ENCODE measurements at places on chromosomes 4 and X.
A peak's percentile ranks its signal among the peaks of the same experiment; 100 is the strongest.

DNA sequence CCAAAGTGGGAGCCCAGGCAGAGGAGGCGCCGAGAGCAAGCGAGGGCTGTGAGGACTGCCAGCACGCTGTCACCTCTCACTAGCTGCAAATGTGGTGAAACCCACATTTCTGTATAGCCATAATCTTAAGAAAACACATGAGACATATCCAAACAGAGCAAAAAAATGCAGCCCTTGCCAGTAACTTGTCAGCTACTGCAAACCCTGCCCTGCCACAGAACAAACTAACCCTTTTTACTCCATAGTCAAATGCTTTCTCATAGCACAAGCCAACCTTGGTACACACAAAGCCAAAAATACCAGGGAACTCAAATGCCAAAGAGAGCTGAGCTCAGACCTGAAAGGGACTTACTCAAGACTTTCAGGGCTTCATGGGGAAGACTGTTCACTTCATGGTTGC is 14.9 kb upstream of the NXF3 start:
- DNase-seq, result no peak

DNA sequence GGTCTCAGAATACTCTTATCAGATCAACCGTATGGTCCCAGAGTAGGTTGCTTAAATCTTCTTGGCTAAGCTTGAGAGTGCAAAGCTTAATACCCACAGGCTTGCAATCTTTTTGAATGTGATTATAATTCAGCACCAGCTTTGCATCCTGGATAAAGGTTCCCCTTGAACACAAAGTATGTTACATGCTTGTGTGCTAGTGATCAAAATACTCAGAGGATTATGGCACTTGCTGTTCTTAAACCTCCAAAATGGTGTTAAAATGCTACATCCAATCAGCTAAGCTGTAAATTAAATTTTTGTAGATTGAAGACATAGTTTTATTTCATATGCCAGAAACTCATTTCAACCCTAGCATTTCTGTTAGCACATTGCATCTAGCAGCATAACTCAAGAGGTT is 812.2 kb upstream of the TENM3 start:
- no peak for DNase-seq

DNA sequence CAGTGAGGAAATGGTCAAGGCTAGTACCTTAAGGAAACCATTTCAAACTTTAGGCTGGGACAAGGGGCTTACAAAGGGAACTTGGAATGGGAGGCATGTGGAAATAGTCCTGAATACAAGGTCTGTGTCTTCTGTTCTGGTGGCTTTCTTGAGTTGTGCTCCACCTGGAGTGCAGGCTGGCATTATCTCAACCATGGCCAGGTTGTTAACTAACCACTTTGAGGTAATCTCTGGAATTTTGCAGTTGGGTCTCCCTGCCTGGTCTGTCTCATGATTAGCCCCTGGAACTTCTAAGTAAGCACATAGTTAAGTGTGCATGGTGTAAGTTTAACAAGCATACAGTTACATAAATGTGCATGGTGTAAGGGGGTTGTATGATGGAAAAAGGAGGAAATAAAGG is 77.5 kb downstream of the PCDH18 start:
- DNase-seq, result no peak

DNA sequence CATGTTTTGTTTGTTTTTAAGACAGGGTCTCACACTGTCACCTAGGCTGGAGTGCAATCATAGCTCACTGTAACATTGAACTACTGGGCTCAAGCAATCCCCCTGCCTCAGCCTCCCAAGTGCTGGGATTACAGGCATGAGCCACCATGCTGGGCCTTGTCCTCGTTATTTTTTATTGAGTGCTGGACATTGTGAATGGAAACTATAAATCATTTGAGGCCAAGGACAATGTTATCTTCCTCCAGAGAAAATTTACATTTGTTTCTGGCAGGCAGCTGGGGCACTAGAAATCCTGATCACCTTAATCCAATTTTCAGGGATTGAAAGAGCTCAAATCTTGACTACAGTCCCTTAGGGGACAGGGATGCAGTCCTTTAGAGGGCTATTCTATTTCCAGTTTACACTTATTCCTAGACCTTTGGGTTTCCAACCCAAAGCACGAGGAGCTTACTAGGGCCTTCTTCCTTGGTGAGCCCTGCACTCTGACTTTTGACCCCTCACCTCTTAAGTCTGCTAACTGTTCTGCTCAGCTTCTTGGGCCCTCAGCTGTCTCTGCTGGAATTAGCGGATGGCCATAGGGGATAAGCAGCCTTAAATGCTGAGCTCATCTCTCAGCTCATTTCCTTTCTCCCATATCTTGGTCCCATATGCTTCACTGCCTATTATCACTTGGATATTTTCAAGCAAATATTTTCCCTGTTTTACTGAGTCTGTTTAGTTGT is 23.0 kb upstream of the PDZD4 start:
- no peak for DNase-seq

DNA sequence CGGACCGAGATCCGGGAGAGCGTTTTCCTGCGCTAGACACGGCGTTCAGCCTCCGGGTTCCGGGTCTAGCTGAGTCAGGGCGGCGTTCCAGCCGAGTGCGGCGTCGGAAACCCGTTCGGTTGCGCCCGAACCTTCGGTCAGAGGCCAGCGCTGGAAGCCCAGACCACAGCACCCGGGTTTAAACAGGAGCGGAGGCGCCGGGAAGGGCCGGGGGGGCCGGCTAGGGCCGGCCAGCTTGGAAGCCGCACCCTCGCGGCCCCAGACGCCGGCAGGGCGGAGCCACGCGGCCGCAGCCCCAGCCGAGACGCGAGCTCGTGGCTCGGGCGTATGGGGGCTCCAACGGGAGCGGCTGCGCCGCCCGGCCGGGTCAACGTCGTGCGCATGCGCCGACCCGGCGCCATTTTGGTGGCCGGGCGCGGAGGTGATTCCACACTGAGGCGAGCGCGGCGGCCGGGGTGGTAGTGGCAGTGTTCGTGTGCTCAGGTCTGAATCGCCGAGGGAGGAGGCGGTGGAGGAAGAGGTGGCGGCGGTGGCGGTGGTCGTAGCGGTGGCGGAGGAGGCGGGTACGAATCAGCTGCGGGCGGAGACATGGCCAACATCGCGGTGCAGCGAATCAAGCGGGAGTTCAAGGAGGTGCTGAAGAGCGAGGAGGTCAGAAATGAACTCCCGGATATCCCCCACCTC is at the start of gene UBE2K:
UBE2K (plus strand) TSS at position 397 of the 684 bp plus-strand sequence; CDS start at position 589, 192 bp downstream.
- peak; percentile 96 for DNase-seq

GRCh38 chrX:21863241-21863640 is 7.5 kb downstream of the YY2 start:
- no peak for DNase-seq

DNA sequence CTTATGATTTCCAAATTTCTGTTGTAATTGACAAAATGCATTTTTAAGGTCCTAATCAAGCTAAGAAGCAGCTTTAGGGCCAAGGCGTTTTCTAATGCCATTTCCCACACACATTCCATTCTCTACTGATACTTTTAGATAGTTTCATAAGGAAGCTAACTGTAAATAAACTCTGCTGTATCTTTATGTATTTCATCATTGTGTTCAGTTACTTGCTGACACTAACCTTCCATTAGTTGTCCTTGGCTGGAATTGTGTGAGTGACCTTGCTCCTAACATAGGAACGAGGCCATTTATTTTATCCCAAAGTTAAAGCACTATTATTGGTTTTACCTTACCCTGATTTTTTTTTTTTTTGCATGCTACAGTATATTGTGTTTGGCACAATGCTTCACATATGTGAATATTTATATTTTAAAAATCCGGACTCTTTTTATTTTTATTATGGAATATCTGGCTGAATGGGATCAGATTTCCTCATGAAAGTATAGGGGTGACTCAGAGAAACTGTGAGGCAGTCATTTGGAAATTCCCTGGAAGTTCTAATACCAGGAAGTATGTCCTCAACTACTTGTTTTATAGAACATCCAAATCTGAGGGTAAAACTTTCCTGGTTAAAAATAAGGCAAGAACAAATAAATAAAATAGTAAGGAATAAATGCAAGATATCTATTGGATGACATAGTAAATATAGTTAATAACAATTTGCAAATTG is 62.7 kb upstream of the SORBS2 start:
- no peak for DNase-seq

DNA sequence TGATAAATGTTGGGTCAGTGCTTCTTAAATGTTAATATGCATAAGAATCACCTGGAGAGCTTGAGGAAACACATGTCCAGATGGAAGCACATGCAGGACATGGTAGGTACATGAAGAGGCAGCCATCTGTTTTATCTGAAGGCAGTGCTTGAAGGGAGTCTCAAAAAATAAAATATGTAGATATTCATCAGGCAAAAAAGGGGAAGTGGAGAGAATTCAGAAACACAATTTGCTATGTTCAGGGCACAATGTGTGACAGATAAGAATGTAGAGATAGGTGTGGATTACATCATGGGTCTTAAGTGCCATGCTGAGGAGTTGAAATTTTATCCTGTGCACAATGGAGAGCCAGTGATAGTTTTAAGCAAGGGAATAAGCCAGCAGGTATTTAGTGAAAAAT is 59.6 kb upstream of the CASK start:
- no peak for DNase-seq

GRCh38 chr4:153619811-153620210 is 64.3 kb upstream of the TLR2 start:
- DNase-seq, result no peak

DNA sequence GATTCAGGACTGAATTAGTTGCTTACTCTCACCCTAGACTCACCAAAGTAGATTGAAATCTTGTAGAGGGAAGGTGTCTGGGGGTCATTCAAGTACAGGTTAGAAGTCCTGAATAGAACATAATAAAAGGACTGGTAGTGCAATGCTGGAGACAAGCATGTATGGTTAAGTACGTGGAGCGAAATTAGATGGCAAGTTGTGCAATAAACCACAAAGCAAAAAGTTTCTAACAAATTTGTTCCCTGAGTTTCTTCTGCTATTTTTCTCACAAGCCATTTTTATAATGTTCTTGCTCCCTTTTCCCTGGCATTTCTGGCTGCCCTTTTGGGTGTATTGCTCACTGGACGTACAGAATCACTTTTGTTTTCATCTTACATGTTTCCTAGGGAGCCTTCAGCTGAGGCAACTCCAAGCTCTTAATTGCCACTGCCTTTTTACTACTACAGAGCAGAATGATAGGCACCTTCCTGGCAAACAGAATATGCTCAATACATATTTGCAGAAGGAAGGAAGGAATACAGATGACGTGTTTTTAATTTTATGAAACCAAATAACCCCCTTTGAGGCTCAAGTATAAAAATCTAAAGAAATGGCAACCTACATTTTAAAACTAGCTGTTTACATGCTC is 23.4 kb downstream of the LANCL3 start:
- DNase-seq, result no peak

DNA sequence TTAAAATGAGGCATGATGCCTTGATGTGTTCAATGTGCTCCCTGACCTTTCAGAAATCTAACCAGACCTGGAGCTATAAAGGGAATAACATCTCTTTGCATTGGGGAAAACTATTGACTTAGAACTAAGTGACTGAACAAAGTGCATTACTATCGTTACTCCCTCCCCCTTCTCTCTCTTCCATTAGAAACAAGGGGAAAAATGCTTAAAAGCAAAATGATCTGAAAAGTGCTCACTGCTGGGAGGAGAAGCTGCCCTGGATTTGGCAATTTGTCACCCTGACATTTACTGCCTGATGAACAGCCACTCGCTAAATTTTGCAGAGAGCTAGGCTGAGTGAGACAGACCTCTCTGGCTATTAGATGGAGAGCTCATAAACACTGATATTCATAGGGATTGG is 48.6 kb upstream of the PARM1 start:
- no peak for DNase-seq

- no peak for DNase-seq
Observed at GRCh38 chr4:98289375-98289774, 28.2 kb downstream of the RAP1GDS1 start.

GRCh38 chr4:84826681-84827080 is 139.8 kb downstream of the WDFY3 start:
- DNase-seq, result no peak

- no peak for DNase-seq
Observed at GRCh38 chrX:96764864-96765263, 80.2 kb downstream of the DIAPH2 start.

DNA sequence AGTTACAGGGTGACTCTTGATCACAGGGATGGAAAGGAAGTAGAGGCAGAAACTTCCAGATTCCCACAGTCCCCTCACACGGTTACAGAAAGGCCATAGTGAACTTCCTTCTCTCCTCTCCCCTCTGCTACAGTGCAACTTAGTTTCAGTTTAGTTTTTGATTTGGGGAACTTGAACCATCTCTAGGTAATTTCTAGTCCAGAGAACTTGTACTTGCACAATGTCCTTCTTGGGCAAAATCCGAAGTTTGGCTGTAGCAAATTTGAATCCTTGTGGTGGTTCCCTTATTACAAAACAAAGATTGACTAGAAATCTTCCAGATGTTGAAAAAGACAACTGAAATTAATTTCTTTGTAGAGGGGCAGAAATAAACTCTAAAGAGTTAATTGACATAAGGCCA is 1.2 kb upstream of the BLTP1 start:
- DNase-seq, result peak; percentile 52

- no peak for DNase-seq
Observed at GRCh38 chr4:121421594-121421993, 40.8 kb upstream of the QRFPR start.

GRCh38 chr4:21893136-21893535 is 55.4 kb downstream of the KCNIP4 start:
- DNase-seq, result no peak

DNA sequence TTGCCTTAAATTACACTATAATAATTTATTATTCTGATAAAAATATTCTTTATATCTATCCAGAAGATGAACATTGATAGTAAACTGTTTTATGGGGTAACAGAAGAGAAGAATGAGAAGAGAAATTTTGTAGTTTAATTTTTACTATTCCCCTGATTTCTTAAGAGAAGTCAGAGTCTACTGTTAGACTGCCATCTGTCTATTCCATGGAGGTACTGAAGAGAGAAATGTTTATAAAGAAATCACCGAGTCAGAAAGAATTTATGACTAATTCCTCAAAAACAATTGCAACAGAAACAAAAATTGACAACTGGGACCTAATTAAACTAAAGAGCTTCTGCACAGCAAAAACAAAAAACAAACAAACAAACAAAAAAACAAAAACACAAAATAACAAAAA is 149.9 kb downstream of the FGF16 start:
- DNase-seq, result no peak

GRCh38 chr4:183153190-183153916 is 54.3 kb downstream of the WWC2 start:
- no peak for DNase-seq

GRCh38 chr4:184649026-184649970 is at the start of the genes CASP3 and PRIMPOL:
Gene CASP3 (minus strand): TSS chr4:184649447. CDS start chr4:184638453, 10,994 bp downstream.
Gene PRIMPOL (plus strand): TSS chr4:184649738. CDS start chr4:184657141, 7,403 bp downstream.
- DNase-seq, result peak; percentile 95

DNA sequence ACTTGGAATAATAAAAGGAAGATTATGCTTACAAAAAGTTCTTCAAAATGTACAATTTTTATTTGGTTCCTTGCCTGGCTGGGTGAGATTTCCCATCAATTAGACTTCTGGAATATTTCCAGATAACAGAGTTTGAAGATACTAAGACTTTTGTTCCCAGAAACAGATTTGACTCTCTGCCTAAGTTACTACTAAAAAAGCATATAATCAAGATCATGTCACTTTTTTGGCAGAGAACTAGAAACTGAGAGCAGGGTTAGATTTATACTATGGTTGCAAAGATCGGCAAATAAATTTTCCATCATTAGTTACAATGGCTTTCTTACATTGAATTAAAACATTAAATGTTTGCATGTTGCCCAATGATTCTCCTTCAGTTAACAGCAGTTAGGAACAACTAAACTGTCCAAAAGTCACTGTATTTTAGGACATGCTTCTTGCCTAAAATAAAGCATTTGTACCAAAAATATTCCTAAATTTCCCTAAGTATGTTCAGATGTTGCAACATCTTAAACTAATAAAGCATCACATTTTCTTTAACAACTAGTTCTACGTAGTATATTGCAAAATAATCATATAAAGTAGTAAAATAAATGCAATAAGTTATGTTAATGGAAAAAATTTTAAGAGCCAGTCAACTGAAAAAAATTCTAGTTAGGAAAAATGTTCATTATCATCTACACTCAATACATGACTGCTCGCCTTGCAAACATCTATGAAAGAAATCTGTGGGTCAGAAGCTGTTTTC is 73.0 kb downstream of the SEC24D start:
- peak; percentile 49 for DNase-seq

All from Karpas-422 (cell line).